ENCODE measurements at places on chromosomes 2 and 18.

GRCh38 chr18:32152705-32153448 is 37.0 kb upstream of the MEP1B start:
- DNase-seq, result no peak

- no peak for DNase-seq
Measured at GRCh38 chr2:36973320-36973719, 7.0 kb upstream of the STRN start.

DNA sequence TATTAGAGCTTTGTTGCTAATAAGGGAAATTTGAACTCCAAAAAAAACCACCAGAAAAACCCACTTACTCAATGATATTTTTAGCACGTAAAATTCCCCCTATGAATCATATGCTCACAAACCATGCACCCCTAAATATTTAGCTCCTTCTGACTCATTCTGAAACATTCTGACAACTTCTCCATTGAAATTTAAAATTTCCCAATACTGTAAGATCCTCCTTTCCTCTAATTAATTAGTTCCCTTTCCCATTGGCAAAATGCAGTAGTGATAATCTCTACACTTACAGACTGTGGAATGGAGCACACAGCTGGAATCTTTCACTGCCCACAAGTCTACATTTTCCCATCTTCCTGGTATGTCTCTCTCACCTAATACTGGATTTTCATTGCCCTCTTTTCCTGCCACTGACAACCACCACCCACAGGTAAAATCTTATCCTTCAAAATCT is 215.8 kb upstream of the ACVR2A start:
- no peak for DNase-seq

GRCh38 chr2:118055512-118056164 is 32.6 kb upstream of the INSIG2 start:
- no peak for DNase-seq

Measured in activated CD4-positive, alpha-beta T cell treated with anti-CD3 and anti-CD28 coated beads, Interleukin-2, amount 50 U/mL, for 24 hours (primary cell).